ENCODE measurements at places on chromosomes 13 and 19.

DNA sequence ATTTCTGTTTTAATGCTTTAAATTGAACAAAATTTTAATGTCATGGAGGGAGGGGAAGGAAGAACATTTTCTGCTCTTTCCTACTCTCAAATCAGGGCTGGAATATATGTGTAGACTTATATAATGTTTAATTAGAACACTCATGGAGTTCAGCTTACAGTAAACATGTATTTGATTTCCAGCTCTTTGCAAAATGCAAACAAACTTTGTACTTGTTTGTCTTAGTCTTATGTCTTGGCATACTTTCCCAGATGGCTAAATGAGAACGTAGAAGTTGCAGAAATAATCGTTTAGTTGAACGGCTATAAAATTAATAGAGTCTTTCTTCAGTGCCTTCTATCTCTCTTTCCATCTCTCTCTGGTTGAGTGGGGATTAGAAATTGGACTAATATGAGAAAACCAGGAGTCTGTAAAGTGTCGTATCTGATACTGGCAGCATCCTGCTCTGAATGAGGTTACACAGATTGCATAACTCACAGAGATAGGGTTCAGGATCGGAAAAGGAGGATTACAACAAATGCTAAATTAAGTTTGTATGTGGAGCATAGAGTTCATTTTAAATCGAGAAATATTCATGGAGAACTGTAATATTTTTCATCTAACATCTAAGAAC lies 82.3 kb downstream of the FGF9 start:
- no peak for DNase-seq

- no peak for DNase-seq
Observed at GRCh38 chr19:28582796-28583195, 630.2 kb downstream of the UQCRFS1 start.

- no peak for DNase-seq
Observed at GRCh38 chr19:10237702-10238101, 6.6 kb upstream of the S1PR2 start.

DNA sequence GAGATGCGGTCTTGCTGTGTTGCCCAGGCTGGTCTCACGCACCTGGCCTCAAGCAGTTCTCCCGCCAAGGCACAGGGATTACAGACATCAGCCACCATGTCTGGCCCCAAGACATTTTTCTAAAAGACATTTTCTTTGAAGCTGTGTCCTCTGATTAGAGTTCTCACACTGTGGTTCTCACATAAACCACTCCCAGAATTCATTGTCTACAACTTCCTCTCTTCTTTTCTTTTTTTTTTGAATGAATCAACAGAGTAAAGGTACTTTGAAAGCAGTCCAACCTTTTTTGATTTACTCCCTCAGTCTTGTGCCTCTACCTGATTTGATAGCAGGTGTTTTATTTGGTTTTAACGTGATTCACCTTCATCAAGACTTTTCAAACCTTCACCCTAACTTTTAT lies 14.3 kb upstream of the SHD start:
- DNase-seq: no peak

DNA sequence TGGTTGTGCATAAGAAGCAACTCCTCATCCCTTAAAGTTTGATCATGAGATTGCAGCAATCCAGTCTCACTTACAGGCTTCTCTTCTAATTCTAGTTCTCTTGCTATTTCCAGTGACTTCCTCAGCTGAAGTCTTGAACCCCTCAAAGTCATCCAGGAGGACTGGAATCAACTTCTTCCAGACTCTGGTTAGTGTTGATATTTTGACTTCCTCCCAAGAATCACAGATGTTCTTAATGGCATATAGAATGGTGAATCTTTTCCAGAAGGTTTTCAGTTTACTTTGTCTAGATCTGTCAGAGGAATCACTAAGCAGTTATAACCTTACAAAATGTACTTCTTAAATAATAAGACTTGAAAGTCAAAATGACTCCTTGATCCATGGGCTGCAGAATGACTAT lies 81.3 kb upstream of the UBL3 start:
- no peak for DNase-seq

DNA sequence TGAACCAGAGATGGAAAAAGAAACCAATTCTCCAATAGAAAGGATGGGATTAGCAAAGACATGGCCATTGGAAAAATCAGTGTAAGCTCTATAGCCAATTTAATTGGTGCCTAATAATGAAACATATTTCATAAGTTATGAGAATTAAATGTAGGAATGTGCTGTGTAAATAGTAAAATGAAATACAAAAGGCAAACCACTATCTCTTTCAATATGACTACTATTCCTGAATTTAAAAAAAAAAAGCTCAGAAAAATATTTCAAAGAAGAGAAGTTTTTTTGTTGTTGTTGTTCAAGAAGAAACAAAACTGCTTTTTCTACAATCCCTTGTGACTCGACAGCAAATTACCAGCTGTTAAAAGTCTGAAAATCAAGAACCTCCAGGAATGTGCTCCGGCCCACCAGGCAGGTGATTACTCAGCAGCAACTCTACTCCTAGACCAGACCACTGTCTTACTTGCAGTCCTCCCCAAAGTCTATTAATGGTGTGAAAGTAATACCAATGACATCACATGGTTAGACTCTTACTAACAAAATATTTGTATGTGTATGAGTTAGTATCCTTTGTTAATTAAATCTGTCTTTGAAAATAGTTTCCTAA lies 362.4 kb downstream of the KCTD12 start:
- no peak for DNase-seq

DNA sequence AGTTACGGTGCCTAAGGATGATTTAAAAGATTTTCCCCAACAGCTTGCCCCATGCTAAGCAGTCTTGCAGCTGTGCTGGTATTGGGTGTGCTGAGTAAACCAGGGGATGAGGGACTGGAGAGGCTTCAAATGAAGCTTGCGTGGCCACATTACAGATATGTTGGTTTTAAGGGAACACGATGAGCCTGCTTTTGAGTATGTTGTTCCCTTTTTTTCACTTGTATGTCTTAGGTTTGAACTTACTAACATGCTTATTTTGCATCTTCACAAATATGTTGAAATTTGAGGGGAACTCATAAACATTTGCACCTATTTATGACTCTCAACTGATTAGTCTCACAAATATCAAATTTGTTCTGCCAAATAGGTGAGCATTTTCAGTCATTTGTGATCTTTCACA lies 2.0 kb upstream of the IL17D start:
- DNase-seq: no peak

DNA sequence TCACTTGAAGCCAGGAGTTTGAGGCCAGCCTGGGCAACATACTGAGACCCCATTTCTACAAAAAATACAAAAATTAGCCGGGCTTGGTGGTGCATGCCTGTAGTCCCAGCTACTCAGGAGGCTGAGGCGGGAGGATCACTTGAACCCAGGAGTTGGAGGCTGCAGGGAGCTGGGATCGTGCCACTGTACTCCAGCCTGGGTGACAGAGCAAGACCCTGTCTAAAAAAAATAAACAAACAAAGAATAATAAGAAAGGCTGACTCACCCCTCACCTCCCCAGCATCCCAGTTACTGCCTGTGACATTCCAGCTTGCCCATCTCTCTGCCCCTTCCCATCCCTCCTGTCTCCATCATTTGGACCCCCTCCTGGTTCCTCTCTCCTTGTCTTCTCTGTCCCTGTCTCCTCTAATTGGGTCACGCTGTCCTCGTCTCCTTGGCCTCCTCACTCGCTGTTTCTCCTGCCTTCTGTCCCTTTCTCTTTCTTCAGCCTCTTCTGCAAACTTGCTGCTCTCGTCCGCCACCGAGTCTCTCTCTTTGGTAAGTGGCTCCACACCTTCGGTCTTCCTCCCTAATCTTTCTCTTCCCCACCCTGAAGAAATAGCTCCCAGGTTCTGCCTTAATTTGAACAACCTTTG lies 77.7 kb downstream of the RYR1 start:
- DNase-seq: no peak

DNA sequence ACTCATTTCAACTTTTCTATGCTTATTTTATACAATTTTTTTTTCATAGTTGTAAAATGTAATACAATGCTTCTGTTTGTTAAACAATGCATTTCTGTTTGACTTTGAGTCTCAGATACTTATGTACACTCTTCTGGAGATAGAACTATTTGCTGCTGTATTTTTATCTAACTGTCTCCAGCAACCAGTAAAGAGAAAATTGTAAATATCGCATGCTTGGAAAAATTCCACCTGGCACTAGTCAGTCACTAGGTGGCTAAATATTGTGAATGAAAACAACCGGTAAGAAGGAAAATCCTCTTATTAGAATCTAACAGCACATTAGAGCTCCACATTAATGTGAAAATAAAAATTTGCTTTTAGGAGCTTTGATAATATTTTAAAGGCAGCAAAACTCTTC lies 876.5 kb downstream of the PCDH9 start:
- DNase-seq: peak; percentile 1

DNA sequence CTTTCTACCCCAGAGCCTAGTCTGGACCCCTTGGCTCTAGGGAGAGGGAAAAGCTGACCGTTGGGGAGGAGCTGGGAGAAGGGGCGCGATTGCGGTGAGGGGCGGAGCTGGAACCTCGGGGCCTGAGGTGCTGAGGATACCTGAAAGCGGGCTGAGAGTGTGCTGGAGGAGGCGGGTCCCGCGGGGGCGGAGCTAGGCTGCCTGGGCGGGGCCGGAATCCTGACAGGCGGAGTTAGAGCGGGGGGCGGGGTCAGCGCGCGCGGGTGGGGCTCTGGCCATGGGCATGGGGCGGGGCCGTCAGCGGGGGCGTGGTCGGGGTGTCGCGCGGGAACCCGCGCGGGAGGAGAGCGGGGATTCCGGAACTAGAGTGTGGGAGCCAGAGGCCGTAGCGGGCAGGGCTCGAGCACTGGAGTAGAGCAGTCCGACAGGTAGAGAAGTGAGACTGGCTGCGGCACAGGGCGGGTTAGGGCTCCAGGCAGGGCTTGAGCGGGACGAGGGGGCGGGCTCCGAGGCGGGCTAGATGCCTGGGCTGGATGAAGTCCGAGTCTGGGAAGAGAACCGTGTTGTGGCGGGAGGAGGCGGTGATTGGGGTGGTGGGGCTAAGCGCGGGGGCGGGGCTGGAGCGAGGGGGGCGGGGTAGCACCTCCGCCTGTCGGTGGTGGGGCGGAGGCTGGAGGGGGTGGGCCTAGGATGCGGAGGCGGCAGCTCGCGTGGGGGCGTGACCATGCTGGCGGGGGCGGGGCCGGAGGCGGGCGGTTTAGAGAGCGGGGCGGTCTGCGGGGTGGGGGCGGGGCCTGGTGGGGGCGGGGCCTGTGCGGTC lies at the start of gene INAFM1:
Gene INAFM1, plus strand, starts transcription at position 815 of the 820 bp plus-strand sequence. CDS start 35 bp downstream, outside the sequence.
- peak; percentile 96 for DNase-seq

DNA sequence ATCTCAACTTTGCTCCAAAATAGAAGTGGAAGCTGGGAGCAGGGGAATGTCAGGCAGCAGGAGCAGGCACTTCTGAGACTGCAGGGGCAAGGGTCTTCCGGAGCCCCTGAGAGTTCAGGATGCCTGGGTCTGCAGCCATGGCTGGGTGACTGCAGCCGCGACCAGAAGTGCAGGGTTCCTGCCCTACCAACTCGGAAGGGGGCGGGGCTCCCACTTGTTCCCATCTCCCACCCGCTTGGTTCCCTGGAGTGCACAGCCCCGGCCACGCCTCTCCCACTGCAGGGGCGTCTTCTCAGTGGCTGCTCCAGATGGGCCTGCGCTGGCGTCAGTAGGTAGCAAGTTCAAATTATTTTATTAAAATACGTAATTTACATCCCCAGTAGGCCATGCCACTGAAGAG lies 1631.7 kb downstream of the OLFM4 start:
- DNase-seq: no peak

DNA sequence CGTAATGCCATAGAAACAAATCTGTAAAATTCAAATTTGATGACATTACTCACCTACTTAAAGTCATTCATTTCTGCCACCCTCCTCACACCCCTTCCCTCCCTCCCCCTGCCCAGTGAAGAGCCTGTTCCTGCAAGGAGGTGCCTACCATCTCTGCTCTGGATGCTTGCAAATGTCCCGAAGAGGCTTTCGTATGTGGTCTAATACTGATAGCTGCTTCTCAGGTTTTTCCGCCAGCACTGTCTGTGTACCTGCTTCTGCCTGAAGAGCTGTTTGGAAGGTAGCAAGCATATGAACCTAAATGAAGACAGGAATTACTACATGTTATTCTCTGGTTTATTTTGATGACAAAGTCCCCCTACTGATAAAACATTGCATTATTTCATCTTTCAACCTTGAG lies 57.1 kb downstream of the GPALPP1 start:
- no peak for DNase-seq

DNA sequence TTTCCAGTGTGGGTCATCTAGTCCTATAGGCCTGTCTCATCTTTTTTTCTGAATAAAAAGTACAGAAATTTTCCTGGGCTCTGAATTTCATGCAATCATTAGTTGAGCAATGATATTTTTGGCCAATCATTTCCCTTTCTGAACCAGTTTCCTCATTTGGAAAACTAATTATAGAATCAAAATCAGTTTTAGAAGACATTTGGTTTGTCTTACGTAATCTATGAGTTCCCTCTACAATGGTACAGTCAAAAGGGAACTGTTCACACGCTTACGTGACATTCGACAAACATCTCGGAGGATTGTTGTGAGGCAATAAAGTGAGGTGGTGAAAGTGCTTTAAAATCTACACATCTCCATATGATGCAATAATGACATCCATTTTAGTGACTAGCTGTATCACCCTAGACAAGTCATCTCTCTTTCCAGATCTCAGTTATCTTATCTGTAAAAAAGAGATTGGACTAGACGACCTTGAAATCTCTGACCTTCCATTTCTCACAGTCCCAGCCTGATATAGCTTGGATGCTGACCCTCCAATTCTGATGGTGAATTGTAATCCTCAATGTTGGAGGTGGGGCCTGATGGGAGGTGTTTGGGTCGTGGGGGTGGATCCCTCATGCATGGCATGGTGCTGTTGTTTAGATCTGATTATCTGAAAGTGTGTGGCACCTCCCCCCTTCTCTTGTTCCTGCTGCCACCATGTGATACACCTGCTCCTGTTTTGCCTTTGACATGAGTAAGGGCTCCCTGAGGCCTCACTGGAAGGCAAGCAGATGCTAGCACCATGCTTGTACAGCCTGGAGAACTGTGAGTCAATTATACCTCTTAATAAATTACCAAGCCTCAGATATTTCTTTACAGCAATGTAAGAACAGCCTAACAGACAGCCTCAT lies 26.7 kb downstream of the FLT1 start:
- peak; percentile 54 for DNase-seq

DNA sequence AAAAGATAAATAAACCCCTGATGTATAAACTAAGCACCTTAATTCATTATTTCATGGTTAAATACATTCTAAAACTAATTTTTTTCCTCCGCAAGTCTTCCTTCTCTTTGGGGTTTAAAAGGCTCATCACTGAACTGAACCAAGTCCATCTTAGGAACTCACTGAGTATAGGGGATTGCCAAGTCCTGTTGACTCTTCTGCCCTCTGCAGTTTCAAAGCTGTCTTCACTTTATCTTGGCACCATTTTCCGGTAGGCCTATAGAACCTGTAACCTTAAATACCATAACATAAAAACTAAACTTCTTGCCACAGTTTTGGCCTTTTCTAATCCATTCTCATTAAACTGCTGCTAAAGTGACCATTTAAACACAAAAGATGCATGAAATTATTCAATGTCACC lies 66.5 kb upstream of the USPL1 start:
- peak; percentile 54 for DNase-seq

DNA sequence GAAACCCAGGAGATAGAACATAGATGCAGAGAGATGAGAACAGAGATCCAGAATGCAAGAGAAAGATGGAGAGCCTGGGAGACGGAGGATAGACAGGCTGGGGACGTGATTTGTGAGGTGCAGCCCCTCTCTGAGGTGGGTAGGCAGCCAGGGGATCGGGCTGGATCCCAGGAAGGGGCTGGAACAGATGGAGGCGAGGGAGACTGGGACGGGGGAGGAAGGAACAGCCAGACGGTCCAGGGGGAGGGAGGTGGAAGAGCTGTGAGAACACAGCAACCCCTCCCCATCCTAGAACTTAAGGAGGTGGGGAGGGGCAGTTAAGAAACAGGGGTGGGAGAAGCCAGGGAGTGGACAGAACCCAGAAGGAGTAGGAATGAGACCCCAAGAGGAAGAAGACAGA lies 3.1 kb downstream of the SLC17A7 start:
- no peak for DNase-seq

All from MCF 10A (cell line).